ENCODE measurements at places on chromosomes 12 and 14.

DNA sequence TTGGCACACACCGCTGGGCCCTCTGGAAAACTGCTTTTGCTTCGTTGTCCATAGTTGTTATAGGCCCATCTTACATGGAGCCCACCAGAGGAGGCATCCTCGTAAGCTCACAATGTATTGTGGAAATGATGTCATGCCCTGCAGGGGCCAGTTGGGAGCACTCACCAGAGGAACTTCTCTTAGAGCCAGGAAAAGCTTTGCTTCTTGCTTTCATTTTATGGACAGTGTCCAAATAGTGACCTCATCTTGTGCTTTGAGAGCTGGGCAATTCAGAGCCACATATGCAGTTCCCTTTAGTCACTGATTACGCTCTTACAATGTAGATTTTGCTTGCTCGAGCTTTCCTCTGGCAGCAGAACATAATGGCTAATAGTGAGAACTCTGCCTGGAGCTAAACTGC lies 275.6 kb downstream of the AACS start:
- no peak for DNase-seq

DNA sequence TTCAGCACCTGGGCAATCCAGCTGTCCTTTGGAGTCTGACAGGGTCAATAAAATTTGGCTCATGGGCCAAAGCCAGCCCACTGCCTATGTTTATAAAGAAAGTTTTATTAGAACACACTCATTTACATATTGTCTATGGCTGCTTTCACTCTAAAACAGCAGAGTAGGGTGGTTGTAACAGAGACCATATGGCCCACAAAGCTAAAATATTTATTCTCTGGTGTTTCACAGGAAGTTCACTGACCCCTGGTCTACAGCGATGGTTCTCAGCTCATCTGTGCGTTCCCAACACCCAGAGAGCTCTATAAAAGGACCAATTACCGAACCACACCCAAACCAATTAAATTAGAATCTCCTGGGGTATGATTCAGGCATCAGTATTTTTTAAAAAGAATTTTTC lies 37.7 kb upstream of the RTRAF start:
- DNase-seq = no peak

DNA sequence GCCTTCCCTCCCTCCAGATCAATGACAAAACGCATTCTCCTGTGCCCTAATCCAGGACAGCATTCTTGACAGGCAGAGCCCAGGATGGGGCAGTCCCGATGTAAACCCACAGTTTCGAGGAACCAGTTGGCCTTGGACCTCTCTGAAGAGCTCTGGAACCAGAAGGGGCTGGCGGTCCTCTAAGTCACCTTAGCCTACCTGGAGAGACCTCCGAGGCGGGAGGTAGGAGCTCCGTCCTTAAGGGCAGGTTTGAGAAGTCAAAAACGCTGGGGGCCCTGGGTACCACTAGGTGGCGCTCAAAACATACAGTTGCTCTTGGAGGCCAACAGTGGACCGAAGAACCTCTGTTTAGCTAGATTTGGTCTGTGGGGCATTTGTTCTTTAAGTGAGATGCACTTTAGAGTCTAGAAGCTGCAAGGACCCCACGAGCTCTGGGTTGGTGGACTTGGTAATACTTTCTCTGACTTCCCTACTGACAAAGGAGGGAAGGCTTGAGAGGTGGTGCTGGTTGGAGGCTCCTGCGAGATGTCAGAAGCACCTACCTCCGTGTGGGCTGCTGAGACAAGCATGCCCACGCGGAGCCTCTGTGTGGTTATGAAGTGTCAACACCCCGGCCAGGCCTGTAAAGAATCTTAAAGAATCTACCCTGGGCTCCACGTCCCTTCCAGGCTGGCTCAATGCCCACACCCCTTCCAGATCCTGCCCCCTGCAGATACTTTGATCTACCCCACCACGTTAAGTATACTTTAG lies 74.8 kb upstream of the CHST11 start:
- DNase-seq = peak; percentile 91

GRCh38 chr12:107735763-107736162 lies 25.2 kb downstream of the PRDM4 start:
- DNase-seq = no peak

DNA sequence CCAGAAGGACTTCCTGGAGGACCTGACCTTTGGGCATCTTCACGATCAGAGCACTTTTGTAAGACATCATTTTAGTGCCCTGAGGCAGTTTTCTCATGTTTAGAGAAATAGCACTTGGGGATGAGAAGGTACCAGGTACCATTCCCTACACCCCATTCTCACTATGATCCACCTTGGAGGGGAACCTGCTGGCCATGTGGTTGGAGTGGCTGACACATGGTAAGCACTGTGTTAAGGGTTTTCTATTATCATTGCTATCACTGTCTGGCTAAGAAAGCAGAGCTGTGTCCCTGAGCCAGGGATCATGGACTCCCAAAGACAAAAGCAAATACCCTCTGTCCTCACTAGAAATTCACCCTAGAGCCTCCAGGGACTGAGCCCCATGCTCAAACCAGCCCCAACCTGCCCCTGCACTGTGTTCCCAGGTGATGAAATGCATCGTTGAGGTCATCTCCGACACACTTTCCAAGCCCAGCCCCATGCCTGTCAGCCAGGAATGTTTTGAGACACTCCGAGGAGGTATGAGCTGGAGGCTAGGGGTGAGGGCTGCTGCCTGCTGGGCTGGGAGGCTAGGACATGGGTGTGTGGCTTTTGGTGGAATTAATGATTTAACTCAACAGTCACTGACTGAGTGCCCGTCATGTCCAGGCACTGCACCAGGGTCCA lies 3.4 kb downstream of the CHGA start:
- DNase-seq = no peak

DNA sequence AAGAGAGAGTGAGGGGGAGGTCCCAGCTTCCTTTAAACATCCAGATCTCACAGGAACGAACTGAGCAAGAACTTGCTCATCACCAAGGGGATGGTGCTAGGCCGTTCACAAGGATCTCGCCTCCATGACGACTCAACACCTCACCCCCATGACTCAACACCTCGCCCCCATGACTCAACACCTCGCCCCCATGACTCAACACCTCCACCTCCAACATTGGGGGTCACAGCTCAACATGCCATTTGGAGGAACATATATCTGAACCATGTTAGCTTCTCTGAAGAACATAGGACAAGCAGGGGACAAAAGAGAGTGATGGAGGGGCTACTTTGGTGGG lies 66.0 kb upstream of the LHX5 start:
- peak; percentile 13 for DNase-seq

DNA sequence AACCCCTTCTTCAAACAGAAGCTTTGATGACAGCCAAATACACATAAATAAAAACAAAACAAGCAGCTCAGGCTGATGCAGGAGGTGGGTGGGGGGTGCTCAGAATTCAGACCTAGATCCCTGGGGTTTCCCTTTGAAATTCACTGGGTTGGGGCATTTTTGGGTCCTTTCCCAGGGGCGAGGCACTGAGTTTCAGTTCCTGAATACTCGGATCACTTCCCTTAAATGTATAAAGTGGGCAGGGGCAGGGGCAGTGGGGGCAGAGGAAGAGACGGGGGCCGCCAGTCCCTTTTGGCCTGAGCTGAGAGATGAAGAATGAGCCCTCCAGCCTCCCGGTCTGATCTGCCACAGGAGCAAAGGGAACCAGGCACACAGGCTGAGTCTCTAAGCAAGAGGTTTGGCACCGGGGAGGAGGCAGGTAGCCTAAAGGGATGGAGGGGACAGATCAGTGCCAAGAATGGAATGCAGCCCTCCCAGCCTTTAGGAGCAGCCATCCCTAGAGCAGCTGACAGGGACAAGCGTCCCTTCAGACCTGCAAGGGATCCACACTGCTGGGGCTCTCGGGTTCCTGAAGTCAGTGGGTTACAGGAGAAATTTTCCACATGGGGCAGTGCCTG lies 20.3 kb downstream of the KDM2B start:
- no peak for DNase-seq

DNA sequence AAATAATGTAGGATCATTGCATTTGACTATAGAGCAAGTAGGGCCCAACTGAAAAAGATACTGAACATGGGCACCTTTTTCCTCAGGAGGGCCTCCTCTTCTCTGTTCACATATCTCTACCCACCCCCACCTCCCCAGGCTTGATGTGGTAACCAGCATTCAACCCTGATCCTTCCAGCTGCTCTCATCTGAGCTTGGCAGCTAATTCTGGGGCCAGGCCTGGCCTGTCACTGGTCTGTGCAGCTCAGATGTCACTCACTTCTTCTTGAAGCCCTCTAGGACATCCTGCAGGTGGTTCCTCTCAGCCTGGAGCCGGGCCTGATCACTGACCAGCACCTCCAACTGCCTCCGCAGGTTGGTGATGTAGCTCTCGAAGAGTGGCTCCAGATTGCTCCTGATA lies 2.1 kb downstream of the KRT84 start:
- peak; percentile 9 for DNase-seq

GRCh38 chr12:128534906-128535305 lies 267.9 kb downstream of the TMEM132C start:
- peak; percentile 35 for DNase-seq

- DNase-seq = no peak
Measured at GRCh38 chr14:69204753-69205152, 13.5 kb downstream of the EXD2 start.

- no peak for DNase-seq
Measured at GRCh38 chr12:11906286-11906935, 164.3 kb upstream of the BCL2L14 start.

- DNase-seq = peak; percentile 60
Measured at GRCh38 chr12:121801595-121802484, 2.0 kb upstream of the SETD1B start.

- DNase-seq = no peak
Measured at GRCh38 chr12:113934060-113934814, 31.9 kb downstream of the RBM19 start.

GRCh38 chr12:46562625-46563225 lies 190.2 kb upstream of the SLC38A2 start:
- DNase-seq = no peak

DNA sequence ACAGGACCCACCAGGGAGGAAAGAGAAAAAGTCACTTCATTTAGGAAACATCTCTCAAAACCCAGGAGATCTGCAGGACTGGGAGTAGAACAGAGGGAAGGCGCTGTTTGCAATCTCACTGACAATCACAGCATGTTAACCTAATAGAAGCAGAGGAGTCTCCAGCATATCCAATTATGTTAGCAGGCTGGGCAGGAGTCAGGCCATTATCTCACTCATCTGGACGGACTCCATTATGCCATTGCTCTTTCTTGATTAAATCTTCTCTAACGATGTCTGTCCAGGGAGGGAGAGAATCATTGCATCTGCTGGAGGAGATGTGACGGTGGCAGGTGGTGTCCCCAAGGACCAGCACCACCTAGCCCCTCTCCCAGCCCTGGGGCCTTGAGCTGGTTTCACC lies 203.8 kb upstream of the SFSWAP start:
- no peak for DNase-seq

DNA sequence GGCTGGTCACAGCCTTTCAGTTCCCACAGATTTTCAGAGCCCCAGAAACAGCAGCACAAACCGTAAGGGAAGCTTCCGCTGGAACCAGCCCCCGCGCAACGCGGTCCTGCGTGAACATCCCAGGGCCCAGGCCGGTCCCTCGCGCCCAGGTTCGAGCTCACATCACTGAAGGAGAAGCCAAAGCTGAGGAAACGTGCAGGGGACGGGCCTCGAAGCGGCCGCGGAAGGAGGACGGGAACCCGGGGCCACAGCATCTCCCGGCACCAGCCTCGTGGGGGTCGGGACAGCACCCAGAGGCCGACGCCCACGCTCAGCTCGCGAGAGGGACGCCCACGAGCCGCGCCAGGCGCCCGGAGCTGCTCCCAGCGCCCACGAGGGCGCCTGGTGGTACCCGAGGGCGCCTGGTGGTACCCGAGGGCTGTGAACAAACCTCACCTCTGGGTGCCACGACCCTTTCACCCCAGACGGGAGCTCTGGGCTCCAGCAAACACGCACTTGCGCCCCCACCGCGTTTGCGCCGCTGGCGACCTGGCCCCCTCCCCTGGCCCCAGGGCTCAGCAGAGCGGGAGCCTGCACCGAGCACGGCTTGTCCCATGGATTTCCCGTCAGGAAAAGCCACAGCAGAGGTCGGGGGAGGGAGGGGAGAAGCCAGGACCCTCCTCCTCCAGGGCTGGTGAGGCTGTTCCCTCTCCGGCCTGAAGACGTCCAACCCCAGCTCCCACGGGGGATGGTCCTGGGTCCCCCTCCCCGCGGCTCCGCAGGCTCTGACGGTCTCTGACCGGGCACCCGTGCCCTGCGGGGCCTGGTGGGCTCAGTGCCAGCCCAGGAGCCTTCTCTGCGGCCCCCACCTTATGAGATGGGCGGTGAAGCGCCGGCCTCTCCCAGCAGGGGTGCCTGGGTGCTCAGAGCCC lies 6.9 kb downstream of the LRCOL1 start:
- no peak for DNase-seq

- DNase-seq = peak; percentile 80
Measured at GRCh38 chr14:50736932-50737419, 68.9 kb upstream of the SAV1 start.

DNA sequence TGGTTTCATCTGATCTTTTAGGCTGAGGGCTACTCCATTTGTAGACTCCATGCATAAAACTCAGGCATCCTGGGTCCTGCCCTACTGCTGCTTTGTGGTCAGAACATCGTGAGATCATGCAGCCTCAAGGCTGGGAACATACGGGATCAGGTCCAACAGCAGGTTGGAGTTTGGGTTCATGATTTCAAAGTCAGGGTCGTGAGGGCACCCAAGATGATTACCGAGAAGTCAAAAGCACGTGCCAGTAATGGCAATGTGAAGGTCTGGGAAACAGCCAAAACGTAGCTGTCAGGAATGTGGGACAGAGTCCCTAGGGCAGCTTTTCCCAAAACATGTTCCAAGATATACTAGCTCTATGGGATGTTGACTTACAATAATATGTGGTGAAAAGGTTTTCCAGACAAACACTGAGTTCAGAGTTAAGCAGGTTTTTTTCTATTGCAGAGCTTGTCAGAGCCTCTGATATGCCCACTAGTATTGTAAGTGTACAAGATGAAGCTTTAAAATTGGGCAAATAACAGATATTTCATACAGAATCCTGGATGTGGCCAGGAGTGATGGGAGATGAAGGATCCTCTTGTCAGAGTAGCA lies 130.3 kb upstream of the DNM1L start:
- no peak for DNase-seq

GRCh38 chr12:42326541-42327226 lies 717 bp downstream of the PPHLN1 start:
- peak; percentile 16 for DNase-seq

DNA sequence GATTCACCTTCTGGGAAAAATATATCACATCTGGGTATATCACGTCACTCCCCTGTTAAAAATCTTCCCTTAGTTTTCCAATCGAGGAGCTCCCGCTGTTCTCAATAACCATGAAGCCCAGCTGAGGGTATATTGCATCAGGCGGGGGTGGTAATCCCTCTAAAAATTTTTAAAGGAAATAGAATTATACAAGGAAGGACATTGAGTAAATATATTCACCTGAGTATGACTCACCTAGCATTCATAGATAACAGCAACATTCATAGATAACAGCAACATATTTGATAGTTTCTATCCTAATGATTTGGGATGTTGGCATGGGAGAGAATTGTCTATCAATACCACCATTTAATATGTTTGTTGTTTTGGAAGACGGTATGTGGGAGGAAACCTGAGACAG lies 473.6 kb downstream of the RMST start:
- DNase-seq = no peak

All from activated CD8-positive, alpha-beta T cell treated with anti-CD3 and anti-CD28 coated beads for 36 hours (primary cell).